ENCODE measurements at places on chromosomes 16 and 17.

DNA sequence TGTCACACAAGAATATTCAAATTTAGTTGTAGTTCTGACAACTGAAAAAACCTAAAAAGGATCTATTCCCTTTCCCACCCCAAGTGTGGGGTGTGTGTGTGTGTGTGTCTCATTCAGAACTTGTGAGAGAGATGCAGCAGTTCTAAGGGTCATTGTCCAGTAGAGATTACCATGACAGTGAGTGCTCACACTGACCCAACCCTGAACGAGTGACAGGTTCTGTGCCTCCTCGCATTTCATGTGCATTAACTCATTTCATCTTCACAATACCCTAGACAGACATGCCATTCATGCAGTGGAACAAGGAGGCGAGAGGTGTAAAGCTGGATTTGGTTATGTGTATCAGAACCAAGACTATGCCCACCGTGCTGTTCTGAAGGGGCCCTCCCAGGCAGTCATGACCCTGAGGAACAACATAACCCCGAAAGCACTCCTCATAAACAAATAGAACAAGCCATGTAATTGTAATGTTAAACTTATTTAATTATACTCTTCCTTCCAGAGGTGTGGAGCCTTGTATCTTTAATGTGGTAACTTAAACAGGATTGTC, 102.1 kb downstream of the CLEC16A start:
- no peak for DNase-seq

DNA sequence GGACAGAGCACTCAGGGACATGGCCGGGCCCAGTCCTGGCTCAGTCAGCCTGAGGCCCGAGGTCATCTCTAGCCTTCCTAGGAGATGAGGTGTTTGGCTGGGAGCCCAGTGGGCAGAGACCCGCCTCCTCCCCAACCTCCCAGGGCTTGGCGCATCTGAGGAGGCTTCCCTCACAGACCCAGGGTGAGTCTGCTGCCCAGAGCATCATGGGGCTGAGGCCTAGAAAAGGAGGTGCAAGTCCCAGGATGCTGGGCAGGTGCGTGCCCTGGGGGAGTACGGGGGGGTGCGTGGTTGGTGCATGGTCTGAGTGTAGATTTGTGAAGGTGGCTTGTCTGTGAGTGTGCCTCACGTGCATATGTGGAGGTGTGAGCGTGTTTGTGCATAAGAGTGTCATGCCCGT, 4.7 kb downstream of the PDE6G start:
- DNase-seq: no peak

- no peak for DNase-seq
These were observed 18.7 kb upstream of the RFFL start for GRCh38 chr17:35082073-35082657.

DNA sequence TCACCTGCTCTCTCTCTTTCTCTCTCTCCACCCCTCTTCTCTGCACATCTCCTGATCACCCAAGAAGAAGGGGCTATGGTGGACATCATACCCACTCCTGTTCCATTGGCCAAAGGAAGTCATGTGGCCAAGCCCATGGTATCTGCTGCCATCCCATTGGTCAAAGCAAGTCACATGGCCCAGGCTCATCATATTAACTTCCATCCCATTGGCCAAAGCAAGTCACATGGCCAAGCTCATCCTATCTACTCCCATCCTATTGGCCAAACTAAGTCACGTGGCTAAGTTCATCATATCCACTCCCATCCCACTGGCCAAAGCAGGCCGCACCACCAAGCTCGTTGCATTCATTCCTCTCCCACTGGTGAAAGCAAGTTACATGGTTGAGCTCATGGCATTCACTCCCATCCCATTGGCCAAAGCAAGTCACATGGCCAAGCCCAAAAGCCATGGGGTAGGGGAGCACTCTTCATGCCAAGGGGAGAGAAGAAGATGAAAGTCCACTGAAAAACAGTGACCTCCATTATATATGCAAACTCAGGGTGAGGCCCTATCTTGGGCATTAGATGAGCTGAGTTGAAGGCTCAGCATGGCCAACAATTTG, 29.2 kb downstream of the SNX20 start:
- no peak for DNase-seq

DNA sequence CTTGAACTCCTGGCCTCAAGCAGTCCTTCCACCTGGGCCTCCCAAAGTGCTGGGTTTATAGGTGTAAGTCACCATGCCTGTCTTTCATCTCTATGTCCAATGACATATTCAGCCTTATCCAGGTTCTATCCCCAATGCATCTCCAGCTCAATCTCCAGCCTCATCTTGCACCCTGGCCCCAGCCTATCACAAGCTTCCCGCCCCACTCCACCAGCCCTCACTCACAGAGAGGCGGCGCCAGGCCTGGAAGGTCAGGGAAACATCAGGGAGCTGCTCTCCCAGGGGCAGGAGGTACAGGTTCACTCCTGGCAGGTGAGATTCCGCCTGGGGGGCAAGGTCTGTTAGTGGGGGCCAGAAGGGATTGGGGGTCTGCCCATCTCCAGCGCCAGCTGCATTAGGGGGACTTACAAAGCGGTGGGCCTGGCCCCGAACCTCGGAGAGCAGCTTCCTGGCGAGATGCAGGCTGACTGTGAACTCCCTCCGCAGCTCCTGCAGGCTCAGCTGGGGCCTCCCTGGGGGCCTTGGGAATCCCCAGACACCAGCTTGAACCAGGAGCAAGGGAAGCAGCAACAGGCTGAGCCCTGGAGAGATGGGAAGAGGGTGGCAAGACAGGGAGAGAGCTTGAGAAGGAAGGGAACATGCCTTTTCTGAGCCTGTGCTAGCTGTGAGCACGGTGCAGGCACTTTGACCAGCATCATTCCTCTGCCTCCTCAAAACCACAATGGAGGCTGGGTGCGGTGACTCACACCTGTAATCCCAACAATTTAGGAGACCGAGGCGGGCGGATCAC, 3.0 kb downstream of the IL27 start:
- no peak for DNase-seq

- DNase-seq: peak; percentile 7
These were observed 19.3 kb downstream of the GDE1 start for GRCh38 chr16:19502395-19503131.

GRCh38 chr16:10981697-10982216, 37.4 kb downstream of the CLEC16A start:
- no peak for DNase-seq

GRCh38 chr17:17434477-17434876, 42.3 kb upstream of the MED9 start:
- DNase-seq: no peak

GRCh38 chr16:34803683-34804416, 1344.4 kb downstream of the TP53TG3F start:
- DNase-seq: no peak

GRCh38 chr16:88939972-88940861, 36.8 kb downstream of the CBFA2T3 start:
- no peak for DNase-seq

GRCh38 chr17:39754161-39754957, 16.6 kb downstream of the GRB7 start:
- peak; percentile 96 for DNase-seq

GRCh38 chr17:59110973-59111372, 4.3 kb upstream of the TRIM37 start:
- DNase-seq: no peak

GRCh38 chr17:76087531-76087930, 8.5 kb downstream of the ZACN start:
- DNase-seq: no peak

GRCh38 chr17:16975744-16976625, 4.1 kb upstream of the TNFRSF13B start:
- no peak for DNase-seq
